ENCODE measurements at places on chromosomes 5 and 9. TPM values are rescaled to one million over a fixed set of nuclear protein-coding genes. Genes with fewer than 3 reads are reported as not detected.

C1QTNF3 gene
- 0.81 TPM for polyA plus RNA-seq

DNA sequence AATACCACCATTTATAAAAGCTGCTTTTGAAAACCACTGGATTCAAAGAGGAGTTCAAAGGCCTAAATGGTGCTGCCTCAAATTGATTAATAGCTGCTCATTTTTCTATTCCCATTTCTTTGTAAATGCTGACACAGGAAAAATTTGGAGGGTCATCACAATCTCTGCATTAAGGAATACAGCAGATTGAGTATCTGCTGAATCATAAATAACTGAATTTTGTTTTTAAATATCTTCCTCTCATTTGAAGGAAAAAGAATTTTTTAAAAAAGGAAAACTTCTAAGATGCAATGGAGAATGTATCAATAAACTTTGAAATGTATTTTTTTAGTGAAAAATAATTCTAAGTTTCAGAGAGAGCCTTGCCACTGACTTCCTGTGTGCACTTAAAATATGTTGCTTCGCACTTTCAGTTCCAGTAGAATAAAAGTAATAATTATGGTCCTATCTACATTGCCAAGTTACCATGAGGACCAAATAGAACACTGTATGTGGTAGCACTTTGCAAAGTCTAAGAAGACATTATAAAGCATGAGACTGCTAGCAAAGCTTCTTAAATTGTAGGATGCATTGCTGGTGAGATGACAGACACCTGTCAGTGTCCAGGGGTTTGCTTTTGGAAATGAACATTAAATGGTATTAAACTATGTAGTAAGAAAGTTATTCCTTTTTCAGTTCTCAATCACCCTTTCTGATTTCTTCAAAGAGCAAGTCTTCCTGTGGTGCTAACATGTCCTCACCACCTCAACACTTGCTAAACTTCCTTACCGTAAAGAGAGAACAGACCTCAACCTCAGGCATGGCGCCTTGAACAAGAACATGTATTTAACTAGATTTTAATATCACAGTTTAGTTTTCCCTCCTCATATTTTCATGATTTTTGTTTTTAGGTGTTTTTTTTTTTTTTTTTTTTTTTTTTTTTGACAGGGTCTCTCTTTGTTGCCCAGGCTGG is 555.1 kb downstream of the EBF1 start:
- H3K27ac ChIP-seq = no peak overlapping the region
- no peaks in the 10 kb centered on the region for H3K36me3 ChIP-seq
- DNase-seq = no peak
- no peak overlapping the region for H3K4me3 ChIP-seq

- no peak overlapping the region for H3K4me3 ChIP-seq
- H3K4me1 ChIP-seq = peaks cover 8% of the 10 kb centered on the region
- no peak for DNase-seq
- no peaks in the 10 kb centered on the region for H3K27me3 ChIP-seq
Observed at GRCh38 chr5:143056339-143056704, 286.1 kb downstream of the ARHGAP26 start.

- H3K36me3 ChIP-seq = peaks cover 42% of the 10 kb centered on the region
- no peaks in the 10 kb centered on the region for H3K27me3 ChIP-seq
- H3K4me3 ChIP-seq = no peak overlapping the region
Observed at GRCh38 chr5:113056988-113057387, 80.4 kb downstream of the DCP2 start.

DNA sequence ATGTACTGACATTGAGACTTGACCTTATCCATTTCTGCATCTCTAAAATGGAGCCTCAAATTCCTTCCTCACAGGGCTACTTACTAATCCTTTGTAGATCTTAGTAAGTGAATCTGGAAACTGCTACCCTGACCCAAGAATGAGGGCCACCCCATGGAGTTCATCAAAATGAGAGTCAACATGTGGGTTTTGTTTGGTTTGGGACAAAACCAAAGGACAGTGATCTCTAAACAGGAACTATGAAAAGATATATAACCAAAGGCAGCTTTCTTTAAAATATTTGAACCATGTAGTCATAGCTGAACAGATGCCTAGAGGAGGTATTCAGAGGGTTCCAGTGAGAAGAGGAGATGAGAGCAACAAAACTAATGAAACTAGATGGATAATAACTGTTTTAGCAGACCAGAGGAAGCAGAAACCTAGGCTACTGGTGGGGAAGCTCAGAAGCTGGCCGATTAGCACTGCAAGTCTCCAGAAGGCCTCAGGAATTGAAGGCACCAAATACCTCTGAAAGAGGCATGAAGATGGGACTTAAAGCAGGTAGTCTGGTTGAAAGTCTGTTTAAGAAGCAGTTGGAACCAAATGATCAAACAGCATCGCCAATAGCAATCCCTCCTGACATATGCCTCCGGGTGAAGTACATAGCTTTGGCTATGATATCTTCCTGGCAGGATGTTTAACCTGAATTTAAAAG is 45.8 kb downstream of the THOC3 start:
- no peak for DNase-seq
- H3K27ac ChIP-seq = no peak overlapping the region
- no peaks in the 10 kb centered on the region for H3K36me3 ChIP-seq

CEL gene
- not detected for polyA plus RNA-seq

GRCh38 chr5:133408322-133408721 is 204.0 kb downstream of the FSTL4 start:
- H3K4me3 ChIP-seq = no peak overlapping the region
- H3K27me3 ChIP-seq = no peaks in the 10 kb centered on the region
- H3K27ac ChIP-seq = no peak overlapping the region
- no peaks in the 10 kb centered on the region for H3K4me1 ChIP-seq

PRELID2 gene
- 1.1 TPM for polyA plus RNA-seq

DNA sequence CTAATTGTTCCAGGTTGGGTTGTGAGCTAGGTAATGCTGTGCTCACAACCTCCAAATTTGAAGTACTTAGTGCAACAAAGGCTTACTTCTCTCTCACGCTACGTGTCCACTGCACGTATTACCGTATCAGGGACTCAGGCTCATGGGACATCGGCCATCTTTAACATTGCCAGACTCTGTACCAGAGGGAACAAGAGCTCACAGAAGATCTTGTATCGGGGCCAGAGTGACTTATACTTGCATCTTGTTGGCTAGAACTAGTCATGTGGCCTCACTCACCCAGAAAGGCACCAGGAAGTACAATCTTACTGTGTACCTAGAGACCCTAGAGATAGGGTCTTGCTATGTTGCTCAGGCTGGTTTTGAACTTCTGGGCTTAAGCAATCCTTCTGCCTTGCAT is 81.1 kb upstream of the KLF9 start:
- H3K4me3 ChIP-seq = no peak overlapping the region
- H3K4me1 ChIP-seq = no peaks in the 10 kb centered on the region
- H3K36me3 ChIP-seq = no peaks in the 10 kb centered on the region
- no peaks in the 10 kb centered on the region for H3K27me3 ChIP-seq

C5orf63 gene
- polyA plus RNA-seq = 6.4 TPM

DNA sequence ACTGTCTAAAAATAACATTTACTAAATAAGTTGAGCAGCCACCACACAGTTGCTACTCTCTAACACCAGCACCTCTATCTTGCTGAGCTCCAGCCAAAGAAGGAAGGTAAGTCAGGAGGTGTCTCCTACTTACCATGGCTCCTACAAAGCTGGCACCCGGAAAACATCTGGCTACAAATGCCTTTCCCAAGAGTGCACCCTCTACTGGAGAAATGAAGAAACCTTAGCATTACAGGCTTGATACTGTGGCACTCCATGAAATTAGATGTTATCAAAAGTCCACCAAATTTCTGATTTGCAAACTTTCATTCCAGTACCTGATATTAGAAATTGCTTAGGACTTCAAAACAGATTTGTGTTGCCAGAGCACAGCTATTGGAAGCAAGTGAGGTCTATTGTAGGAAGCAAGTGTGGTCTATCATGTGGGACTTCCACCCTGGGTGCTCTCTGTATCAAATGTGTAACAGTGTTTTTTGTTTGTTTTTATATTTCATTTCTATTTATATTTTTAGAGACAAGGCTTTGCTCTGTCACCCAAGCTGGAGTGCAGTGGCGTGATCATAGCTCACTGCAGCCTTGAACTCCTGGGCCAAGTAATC is 25.7 kb upstream of the RFK start:
- DNase-seq = no peak
- no peak overlapping the region for H3K4me3 ChIP-seq
- H3K36me3 ChIP-seq = no peaks in the 10 kb centered on the region

PGM5 gene
- 0.63 TPM for polyA plus RNA-seq

CDC20B gene
- not detected for polyA plus RNA-seq

- DNase-seq = no peak
- H3K27ac ChIP-seq = no peak overlapping the region
- peaks cover 3% of the 10 kb centered on the region for H3K4me1 ChIP-seq
- peaks cover 13% of the 10 kb centered on the region for H3K36me3 ChIP-seq
- H3K27me3 ChIP-seq = no peaks in the 10 kb centered on the region
Observed at GRCh38 chr9:95879591-95879990, 4.1 kb downstream of the ERCC6L2 start.

DNA sequence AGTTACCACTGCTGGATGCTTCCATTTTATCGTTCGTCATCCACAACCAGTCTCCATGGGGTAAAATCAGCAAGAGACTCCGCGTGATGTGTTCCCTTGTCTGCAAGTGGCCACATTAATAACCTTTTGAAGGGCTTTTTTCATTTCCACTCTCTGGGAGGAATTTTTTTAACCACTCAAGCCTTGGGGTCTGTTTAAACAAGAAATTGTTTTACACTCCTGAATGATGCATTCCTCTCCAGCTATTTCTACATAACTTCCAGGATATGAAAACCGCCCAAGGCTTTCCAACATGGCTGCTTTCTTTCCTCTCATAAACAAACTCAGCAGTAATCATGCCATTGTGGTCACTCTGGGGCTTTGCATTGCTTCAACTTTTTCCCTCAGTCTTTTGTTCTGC is 217.2 kb upstream of the DAPK1 start:
- no peaks in the 10 kb centered on the region for H3K4me1 ChIP-seq
- no peaks in the 10 kb centered on the region for H3K36me3 ChIP-seq
- DNase-seq = no peak
- no peak overlapping the region for H3K27ac ChIP-seq
- no peak overlapping the region for H3K4me3 ChIP-seq

DNA sequence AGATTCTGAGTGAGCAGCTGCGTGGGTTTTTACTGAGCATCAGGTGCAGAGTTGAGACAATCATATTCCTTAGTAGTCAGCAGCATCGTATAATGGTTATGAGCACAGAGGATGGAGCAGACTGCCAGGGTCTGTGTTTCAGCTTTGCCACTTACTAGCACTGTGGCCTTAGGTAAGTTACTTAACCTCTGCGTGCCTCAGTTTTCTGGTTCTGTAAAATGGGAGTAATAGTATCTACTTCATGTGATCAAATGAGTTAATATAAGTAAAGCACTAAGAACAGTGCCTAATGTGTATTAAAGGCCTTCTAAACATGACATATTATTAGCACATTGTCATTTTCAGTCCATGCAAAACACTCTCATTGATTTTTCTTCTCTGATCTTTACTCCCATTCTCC is 4.8 kb upstream of the BTF3 start:
- no peaks in the 10 kb centered on the region for H3K36me3 ChIP-seq
- H3K4me1 ChIP-seq = peaks cover 7% of the 10 kb centered on the region
- DNase-seq = no peak

- no peaks in the 10 kb centered on the region for H3K4me1 ChIP-seq
- H3K36me3 ChIP-seq = no peaks in the 10 kb centered on the region
- H3K27me3 ChIP-seq = no peaks in the 10 kb centered on the region
- H3K4me3 ChIP-seq = no peak overlapping the region
- DNase-seq = no peak
Observed at GRCh38 chr5:159456261-159456660, 126.0 kb upstream of the IL12B start.

DNA sequence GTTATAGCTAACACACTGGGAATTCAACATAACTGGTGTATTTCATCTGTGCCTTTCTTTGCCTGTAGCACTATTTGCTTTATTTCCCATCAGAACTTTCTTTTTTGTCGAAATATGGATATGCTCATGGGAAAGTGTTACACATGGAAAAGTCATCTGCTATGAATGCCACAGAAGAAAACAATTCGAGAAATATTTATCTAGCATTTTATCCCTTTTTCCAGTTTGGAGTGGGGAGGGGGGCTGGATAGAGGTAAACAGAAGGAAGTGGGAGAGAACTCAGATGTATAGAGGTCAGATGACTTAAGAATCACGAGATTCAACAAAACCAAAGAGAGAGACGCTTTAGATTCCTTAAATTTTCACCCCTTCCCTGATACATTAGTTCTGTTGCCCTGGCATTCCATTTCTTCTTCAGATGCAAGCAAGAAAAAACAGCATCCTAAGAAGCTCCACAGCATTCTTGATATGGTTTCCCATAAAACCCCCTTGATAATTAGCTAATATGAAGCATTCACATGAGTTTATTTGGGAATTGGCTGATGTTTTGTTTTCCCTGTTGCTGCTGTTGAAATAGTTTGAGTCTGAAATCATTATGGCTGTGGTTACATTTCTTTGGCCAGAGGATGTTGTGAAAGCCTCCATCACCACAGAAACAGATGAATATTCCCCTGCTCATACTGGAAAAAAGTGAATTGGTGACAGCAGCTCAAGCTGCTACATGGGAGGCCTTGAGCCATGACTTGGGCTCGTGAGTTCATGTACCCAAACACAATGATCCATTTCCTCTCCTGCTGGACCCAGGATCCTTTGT is 335.8 kb upstream of the DAB2 start:
- no peak for DNase-seq
- H3K36me3 ChIP-seq = no peaks in the 10 kb centered on the region
- H3K27ac ChIP-seq = no peak overlapping the region
- H3K4me3 ChIP-seq = no peak overlapping the region
- no peaks in the 10 kb centered on the region for H3K27me3 ChIP-seq

GRCh38 chr9:91150998-91151717 is 210.6 kb downstream of the AUH start:
- no peak overlapping the region for H3K27ac ChIP-seq
- H3K27me3 ChIP-seq = no peaks in the 10 kb centered on the region
- no peaks in the 10 kb centered on the region for H3K4me1 ChIP-seq
- no peaks in the 10 kb centered on the region for H3K36me3 ChIP-seq
- no peak for DNase-seq
- no peak overlapping the region for H3K4me3 ChIP-seq

DNA sequence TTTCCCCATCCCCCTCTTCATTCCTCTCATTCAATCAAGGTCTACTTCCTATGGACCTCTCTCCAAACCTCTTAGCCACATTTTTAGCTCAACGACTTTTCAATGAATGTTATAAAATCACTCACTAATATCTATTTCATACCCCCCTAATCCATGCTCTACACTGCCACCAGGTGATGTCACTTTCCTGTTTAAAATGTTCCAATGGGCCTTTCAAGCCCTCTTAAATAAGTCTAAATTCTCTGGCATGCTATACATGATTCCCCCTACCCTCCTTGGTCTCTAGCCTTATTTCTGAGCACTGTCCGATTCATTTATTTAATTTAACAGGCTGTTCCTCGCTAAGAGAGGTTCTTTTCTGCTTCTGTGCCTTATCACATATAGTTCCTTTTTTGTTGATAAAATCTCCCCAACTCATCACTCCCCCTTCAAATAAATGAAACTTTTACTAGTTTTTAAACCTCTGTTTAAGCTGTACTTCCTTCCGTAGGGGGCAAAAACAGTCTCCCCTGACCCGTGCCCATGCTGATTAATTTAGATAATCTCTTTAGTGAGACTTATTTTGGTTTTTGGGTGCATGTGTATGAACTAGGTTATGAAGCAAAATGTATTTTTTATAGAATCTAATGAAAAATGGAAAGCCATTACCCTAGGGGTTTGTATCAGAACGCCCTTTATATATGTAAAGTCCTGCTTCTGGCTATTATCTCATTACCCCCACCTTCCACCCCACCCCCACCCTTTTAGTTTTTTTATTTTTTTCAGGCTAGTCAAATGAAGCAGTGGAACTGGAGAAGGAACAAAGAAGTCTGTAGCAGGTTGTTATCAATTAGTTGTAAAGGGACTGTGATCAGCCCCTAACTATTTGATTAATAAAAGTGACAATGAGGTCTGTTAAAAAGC is 9.0 kb downstream of the ABHD17B start:
- no peak overlapping the region for H3K27ac ChIP-seq
- H3K4me3 ChIP-seq = no peak overlapping the region
- H3K4me1 ChIP-seq = no peaks in the 10 kb centered on the region
- H3K36me3 ChIP-seq = no peaks in the 10 kb centered on the region
- DNase-seq = no peak
